Substantia nigra (tissue), 51 donors: ENCODE measurements at places on chromosomes 7 and 10.

- no peak for DNase-seq
Measured at GRCh38 chr7:47518827-47519226, 63.1 kb downstream of the TNS3 start.

- DNase-seq = no peak
Measured at GRCh38 chr7:116697761-116698160, 25.8 kb downstream of the MET start.

DNA sequence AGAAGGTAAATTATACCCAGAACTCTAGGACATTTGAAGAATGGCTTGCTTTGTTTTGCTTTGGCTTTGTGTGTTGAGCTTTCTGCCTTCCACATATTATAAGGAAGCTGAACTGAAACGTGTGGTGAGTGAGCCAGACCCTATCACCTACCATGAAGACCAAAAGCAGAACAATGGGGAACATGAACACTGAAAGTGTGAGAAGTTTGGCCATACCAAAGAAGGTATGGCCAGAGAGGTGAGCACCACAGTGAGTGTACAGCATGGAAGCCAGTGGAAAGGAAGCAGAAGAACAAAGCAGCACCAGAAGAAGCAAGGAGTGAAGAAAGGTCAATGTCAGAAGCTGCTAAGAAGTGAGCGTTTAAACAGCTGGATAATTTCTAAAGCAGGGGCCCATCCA lies 59.7 kb upstream of the CCDC71L start:
- no peak for DNase-seq

GRCh38 chr7:50594734-50595485 lies 29.7 kb upstream of the DDC start:
- no peak for DNase-seq

DNA sequence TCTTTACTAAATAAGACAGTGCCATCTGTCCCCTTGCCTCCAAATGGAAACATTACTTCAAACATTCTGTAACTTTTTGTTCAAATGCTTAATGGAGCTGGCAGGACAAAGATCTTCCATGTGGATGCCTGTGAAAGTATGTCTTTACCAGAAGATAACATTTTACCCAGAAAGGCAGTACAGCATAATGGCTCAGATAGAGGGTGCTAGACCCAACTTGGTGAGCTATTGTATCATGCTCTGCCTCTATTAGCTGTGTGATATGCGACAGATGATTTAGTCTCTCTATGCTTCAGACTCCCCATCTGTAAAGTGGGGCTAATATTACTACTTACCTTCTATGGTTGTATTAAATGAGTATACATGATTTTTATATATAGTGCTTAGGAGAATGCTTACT lies 8.8 kb upstream of the SMKR1 start:
- DNase-seq = no peak

DNA sequence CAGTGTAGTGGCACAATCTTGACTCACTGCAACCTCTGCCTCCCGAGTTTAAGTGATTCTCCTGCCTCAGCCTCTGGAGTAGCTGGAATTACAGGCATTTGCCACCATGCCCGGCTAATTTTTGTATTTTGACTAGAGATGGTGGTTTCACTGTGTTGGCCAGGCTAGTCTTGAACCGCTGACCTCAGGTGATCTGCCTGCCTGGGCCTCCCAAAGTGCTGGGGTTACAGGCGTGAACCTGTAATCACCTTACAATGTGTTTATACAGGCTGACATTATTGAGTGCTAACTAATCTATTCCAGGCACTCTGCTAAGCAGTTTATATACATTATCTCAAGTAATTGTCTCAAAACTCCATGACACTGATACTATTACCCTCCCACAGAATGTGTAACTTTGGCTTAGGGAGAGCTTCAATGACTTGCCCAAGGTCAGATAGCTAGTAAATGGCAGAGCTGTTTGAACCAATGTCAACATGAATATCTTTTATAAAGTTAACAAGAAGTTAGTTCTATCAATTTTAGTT lies 36.8 kb downstream of the KIFBP start:
- no peak for DNase-seq

DNA sequence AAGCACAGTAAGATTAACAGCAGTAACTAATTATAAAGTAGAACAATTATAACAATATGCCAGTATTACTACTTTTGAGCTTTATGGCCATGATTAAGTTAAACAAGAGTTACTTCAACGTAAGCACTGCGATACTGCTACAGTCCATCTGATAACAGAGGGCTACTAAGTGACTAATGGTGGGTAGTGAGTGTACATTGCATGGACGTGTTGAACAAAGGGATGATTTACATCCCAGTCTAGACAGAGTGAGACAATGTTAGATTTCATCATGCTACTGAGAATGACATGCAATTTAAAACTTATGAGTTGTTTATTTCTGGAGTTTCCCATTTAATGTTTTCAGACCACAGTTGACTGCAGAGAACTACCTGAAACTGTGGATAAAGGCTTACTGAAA lies 45.6 kb downstream of the TPST1 start:
- DNase-seq = no peak

DNA sequence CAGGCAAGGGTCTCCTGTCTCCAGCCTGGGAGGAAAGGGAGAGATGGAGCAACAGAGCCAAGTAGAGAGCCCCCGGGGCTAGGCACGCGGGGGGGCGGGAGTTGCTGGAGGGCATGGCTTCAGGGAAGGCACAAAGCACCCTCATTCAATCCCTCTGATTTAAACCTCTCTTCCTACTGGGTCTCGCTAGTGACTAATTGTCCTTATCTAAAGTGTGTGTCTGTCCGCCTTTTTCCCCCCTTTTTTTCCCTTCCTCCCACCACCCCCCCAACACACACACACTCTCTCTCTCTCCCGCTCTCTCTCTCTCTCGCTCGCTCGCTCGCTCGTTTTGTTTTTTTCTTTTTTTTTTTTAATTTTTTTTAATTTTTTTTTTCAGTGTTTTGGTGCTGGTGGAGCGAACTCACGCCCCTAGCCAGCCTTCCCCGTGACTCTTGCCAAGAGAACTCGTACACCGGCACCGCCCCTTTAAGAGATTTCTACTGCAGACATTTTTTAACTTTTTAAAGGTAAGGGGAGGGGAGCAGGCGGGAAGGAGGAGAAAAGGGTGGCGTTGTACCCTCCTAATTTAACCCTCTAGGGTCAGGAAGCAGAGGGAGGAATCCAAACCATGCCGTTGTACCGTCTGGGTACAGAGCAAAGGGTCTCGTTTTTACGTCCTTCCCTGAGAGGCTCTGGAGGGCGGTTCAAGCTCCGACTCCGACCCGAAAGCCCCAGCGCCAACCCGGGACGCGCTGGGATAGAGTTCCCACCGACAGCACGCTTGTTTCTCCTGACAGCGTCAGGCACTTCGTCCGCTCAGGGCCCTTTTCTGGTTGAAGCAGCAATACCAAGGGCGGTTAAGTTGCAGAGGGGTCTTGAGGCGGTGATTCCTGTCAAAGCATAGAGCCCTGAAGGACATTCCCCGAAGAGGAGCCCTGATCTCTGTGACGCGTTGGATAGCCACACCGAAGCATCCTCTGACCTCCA lies at the start of gene HPSE2:
HPSE2 (minus strand) TSS at position 195 of the 969 bp plus-strand sequence.
- DNase-seq = no peak

DNA sequence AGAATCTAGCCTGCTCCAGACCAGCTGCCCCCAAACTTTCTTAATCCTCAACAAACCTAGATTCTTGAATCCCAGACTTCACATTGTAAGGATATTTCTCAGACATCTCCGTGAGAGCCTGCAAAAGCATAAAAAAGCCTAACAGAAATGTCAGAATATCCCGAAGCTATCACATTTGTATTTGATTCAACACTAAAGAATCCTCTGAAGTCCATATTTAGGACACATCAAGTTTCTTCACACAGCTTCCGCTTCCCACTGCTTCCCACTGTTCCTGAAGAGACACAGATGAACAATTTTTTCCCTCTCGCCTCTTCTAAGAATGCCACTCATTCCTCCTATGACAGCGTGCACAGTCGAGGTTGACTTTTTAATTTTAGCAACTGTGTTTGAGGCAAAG lies 396.2 kb upstream of the IGFBP3 start:
- no peak for DNase-seq

DNA sequence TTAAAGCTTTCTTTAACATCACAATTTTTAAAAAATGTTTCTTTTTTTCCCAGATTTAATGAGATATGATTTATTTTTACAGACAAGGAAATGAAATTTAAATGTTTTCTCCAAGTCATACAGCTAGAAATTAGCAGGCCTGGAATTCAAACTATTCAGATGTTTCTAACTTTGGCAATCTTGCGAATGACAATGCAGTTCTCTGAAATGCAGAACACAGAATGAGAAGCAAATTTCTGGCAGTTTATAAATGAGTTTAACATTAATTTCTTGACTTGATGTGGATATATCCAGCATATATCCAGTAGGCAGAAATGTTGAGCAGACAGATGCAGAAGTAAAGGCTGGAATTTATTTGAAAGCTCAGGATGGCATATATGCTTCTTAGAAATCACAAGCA lies 227.5 kb downstream of the THSD7A start:
- DNase-seq = no peak

GRCh38 chr7:30285067-30285535 lies 704 bp downstream of the ZNRF2 start:
- DNase-seq = no peak

- no peak for DNase-seq
Measured at GRCh38 chr10:10826125-10826524, 191.5 kb upstream of the CELF2 start.

GRCh38 chr7:128304212-128304611 lies 39.5 kb downstream of the RBM28 start:
- DNase-seq = no peak

DNA sequence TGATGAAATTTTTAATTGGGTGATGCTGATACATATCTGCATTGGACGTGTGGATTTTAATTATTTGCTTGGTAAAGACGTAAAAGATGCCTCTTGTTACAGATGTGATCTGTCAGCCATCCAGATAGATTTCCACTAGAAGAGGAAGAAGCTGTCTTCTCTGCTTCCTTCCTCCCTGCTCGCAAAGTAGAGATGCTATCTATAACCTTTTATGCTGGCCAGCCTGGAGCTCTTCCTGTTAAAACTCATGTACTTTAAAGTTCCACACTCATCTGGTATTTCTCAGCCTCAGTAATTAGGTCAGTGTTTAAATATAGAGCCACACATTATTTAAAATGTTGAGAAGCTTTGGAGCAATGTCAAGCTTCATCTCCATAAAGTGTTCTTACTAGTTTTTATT lies 51.2 kb upstream of the TMEM229A start:
- no peak for DNase-seq

- no peak for DNase-seq
Measured at GRCh38 chr10:43160046-43160920, 22.0 kb downstream of the CSGALNACT2 start.

DNA sequence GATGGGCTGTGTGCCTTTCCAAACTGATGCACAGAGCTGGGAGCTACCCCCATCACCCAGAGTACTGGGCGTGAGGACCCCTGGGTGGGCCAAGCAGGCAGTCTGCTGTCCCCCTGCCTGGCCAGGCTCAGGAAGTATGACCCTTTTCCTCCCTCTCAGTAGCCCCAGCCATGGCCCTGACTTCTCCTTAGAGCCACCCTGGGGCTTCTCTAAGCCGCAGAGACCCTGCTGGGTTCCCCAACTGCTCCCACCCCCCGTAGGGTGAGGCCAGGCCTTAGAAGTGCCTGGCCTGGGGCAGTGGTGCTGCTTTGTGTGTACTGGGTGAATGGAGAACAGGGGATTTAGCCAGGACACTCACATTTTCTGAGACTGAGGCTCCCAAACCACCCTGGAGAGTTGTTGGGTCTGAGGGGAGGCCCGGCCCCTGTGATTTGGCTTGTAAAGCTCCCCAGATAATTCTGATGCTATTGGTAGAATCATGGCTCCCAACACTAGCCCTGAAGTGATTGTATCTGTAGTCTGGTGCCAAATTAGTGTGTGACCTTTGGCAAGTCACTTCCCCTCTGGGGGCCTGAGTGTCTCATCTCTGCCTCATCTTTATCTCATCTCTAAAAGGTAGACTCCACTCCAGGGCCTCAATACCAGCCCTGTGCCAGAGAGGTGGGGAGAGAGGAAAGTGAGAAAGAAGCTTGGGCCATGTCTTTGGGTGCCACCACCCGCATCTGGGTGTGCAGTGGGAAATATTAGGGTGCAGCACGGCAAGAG lies 99.7 kb upstream of the PPIF start:
- no peak for DNase-seq

DNA sequence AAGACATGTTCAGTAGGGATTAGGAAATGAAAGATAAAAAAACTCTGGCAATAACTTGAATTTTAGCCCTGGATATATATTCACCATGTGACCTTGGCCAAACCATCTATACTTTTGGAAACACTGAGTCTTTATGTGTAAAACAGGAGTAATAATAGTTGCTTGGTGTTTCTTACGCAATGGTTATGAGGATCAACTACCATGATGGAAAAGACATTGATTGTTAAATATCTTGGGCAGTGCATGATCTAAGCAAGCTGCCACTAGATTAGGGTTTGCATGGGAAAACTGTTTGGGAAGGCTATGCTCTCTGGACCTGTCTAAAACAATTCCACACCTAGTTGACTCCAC lies 6.5 kb downstream of the OR6B1 start:
- DNase-seq = no peak

- no peak for DNase-seq
Measured at GRCh38 chr7:139284252-139284896, 53.3 kb downstream of the UBN2 start.

GRCh38 chr7:32761451-32762205 lies 129.9 kb downstream of the KBTBD2 start:
- no peak for DNase-seq

GRCh38 chr7:129779602-129780256 lies 168.2 kb downstream of the NRF1 start:
- no peak for DNase-seq

DNA sequence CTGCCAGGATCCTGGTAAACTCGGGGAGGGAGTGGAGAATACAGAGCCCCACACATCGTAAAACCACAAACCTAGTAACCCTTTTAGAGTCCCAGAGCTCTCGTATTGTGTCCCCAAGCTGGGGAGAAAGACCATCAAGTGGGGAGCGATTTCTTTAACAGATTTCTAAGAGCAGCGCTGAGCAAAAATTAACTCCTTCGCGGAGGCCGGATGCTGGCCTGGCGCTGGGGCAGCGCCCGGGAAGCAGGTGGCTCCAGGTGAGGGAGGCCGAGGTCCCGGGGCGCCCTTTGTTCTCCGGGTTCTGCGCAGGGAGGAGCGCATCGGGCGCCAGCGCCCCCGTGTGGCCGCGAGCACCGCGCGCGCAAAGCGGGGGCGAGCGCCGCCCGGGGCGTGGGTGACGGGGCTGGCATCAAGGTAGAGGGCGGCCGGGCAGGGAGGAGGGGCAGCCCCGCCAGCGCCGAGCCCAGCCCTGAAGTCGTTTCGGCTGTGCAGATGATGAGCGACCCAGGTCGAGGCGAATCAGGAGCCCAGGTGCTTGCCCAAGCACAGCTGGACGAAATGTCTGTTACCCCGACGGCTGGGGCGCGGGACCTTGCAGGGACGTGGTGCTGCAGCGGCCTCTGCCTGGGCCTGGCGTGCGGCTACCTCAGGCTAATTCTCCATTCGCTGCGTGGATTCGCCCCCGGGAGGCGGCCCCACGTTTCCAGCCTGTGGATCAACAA lies 10.4 kb upstream of the FGFR2 start:
- peak; percentile 63 for DNase-seq

- DNase-seq = no peak
Measured at GRCh38 chr10:129244298-129244697, 222.7 kb upstream of the MGMT start.
